ENCODE measurements at places on chromosomes 6 and 20.

DNA sequence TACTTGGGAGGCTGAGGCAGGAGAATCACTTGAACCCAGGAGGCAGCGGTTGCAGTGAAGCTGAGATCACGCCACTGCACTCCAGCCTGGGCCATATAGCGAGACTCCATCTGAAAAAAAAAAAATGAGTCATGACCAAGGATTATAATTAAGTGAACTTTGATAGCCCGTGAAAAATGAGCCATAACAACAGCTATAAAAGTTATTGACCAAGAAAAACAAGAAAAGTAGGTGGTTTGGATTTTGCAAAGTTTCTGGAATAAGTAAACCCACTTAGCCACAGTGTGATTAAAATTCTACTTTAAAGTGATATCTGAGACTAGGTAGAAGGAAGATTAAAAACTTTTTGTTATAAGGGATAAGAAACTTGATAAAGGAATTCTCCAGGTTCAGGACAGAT lies 25.9 kb upstream of the BCLAF1 start:
- DNase-seq: no peak

GRCh38 chr6:3744901-3745470 lies 6.5 kb downstream of the PXDC1 start:
- no peak for DNase-seq

- DNase-seq: no peak
These were observed 9.3 kb upstream of the ARID1B start for GRCh38 chr6:156767603-156768467.

DNA sequence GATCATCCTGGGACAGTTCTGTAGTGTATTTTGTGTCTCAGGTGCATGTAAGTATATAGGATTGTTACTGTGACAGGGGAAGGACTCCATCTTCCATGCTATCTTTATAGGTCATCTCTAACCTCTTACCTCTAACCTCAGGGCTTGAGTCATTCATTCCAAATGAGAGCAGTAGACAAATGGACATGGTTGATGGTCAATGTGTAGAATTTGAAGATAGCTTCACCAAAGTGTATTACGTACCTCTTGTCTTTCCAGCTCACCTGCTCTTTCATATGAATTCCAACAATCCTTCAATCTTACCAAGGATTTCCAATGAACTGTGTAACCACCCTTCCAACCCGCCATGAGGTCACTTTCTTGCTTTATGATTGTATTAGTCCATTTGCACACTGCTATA lies 8.7 kb upstream of the ADGRG6 start:
- no peak for DNase-seq

DNA sequence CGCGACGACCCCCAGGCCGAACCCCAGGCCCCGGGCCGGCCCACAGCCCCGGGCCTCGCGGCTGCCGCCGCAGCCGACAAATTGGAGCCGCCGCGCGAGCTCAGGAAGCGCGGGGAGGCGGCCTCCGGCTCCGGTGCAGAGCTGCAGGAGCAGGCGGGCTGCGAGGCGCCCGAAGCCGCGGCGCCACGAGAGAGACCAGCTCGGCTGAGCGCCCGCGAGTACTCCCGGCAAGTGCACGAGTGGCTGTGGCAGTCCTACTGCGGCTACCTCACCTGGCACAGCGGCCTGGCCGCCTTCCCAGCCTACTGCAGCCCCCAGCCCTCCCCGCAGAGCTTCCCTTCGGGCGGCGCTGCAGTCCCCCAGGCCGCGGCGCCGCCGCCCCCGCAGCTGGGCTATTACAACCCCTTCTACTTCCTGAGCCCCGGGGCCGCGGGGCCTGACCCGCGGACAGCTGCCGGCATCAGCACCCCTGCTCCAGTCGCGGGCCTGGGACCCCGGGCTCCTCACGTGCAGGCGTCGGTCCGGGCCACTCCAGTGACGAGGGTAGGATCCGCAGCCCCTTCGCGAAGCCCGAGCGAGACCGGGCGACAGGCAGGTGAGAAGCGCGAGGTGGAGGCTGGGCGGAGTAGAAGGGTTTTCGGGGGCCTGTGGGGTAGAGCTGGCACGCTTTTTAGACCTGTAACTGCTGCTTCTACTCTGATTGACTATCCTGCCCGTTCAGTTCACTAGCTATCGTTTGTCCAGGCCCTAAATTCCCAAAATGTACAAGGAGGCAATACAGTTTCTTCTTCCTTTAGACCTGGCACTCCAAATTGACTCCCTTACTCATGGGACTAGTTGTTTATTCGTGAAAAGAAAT lies 654 bp downstream of the FAM8A1 start:
- no peak for DNase-seq

DNA sequence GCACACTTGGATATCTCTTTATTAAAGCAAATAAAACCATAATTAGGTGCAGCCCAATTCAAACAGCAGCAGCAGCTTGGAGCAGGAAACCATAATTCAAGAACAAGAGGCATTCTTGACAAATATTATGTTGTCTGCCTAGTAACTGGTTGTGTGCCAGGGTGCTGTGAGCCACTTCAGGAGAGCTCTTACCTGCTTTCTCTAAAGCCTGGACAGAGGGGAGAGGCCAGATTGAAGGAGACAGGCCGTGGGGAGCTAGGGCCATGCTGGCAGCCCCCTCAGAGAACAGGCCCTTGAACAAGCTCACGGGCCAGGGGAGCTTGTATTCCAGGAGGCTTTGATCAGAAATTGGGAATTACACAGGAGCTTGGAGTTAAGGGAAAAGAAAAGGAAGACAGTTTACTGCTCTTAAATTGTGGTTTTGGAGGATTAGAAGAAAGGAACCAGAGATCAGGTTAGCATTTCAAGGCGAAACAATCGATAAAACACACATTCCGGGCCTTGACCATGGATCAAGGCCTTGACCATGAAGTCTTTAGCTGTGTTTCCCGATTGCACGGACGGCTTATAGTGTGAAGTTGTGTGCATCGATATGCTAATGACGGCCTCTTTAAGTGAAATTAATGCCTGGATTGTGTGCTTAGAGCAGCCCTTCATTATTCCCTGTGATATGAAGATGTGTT lies 69.8 kb upstream of the NKX2-2 start:
- no peak for DNase-seq

- DNase-seq: no peak
These were observed 23.0 kb upstream of the BMP5 start for GRCh38 chr6:55898342-55898741.

- DNase-seq: no peak
These were observed 144.2 kb downstream of the BTBD9 start for GRCh38 chr6:38495518-38495917.

DNA sequence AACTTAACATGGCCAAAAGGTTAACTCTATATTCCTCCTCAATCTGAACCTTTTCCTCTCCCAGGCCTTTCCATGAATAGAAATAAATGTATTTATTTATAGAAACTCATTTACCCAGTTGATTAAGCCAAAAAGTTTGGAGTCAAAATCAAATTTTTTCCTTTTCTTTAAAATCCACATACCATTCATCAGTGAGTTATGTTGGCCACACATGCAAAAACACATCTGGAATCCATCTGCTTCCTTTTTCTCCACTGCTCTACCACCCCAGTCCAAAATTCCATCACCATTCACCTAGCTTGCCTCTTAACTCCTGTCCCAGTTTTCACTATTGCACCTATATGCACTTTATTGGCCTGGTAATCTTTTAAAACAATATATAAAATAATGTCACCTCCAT lies 62.4 kb upstream of the TMEM200A start:
- DNase-seq: no peak

DNA sequence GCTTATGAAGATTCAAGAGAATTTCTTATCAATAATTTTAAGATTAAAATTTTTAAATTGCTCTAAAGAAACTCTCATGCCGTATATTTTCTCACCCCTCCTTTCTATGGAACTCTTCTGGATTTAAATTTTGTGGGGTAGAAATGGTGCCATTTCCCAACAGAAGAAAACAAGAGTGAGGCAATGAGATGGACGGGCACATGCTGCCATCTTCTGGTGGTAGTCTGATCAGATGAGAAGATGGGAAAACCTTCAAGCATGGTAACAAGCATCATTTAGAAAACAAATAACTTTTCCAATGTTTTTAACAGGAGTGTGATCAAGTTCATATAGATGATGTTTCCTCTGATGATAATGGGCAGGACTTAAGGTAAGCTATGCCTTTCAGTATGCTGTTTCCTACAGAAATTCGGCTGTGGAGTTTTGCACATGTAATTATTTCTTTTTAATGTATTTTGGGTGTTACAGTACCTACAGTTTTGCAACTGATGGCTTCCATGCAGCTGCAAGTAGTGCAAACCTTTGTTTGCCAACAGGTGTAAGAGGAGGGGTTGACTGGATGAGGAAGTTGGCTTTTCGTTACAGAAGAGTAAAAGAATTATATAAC lies 271.4 kb downstream of the EYA4 start:
- DNase-seq: peak; percentile 45

- no peak for DNase-seq
These were observed 11.1 kb downstream of the GGT7 start for GRCh38 chr20:34861386-34862084.

DNA sequence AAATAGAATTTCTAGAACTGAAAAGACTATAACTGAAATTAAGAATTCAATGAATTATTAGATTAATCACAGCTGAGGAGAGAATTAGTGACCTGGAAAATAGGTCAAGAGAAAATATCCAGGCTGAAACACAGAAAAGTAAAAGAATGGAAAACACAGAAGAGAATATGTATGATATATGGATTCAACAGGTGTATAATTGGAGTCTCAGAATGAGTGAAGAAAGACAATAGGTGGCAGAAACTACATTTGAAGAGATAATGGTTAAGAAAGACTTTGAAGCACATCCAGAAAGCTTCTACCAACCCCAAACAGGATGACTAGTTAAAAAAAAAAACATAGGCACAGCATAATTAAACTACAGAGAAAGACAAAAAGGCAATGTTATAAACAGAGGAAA lies 196.2 kb upstream of the ASCC3 start:
- DNase-seq: no peak

DNA sequence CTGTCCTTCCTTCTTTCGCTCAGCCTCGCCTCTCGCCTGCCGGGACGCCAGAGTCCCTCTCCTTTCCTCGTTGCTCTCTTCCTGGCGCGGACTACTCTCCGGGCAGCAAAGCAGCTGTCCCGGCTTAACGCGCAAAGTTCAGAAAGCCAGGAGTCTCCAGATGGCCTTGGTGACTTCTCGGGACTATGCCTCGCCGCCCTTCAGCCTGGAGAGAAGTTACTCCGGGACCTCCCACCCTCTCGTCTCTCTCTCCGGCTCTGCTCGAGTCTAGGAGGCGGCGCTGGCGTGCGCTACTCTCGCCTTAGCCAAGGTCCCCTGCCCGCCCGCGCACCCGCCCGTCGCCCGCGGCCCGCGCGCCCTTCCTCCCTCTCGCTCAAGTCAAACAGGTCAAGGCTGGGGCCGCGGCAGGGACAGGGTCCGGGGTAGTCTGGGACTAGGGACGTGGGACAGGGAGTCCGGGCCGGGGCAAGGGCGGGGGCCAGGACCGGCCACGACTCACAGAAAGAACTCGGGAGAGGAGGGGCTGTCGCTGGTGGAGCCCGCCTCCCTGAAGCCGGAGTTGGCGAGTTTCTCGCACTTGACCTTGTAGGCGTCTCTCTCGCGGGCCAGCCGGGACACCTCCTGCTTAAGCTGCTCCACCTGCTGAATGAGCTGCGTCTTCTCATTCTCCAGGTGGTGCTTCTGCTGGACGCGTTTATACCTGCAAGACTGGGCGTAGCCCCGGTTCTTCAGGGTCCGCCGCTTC lies 1.5 kb downstream of the MAFB start:
- no peak for DNase-seq

GRCh38 chr6:121434037-121434770 lies 1.2 kb upstream of the GJA1 start:
- no peak for DNase-seq

GRCh38 chr6:157825243-157825904 lies 2.3 kb downstream of the SNX9 start:
- DNase-seq: no peak

GRCh38 chr6:52361945-52362442 lies at the start of gene PAQR8:
Gene PAQR8 (plus strand): TSS chr6:52362151. CDS start chr6:52403214, 41,063 bp downstream.
- no peak for DNase-seq

DNA sequence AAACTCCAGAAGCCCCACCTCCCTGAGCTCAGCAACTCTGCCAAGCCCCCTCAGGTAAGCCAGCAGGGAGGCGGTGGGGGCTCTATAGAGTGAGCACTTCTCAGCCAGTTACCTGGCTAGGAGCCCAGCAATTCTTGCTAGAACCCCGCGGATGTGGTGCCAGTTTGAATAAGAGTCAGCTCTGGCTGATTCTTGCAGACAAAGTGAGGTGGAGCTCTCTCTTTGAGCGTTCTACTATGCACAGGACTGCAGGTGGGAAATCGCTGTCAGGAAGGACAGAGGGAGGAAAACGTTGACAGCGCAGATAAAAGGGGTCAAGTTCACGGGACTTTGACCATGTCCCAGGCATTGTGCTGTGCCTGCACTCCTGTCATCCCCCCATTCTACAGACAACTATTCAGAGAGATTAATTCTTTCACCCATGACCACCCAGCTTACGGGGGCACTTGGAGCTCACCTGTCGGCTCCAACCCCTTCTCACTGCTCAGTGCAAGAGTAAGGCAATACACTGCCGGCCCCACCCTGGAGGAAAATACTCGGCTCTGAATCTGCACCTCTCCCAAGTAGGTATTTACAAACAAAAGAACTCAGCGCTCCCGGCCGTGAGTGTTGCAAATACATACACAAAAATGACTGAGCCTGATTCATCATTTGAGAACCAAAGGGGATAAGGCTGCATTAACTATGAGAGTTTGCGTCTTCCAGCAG lies 92.9 kb downstream of the ANKRD60 start:
- DNase-seq: no peak

- DNase-seq: no peak
These were observed 590 bp downstream of the HIVEP2 start for GRCh38 chr6:142944124-142945048.

- DNase-seq: no peak
These were observed 1.1 kb upstream of the TAF8 start for GRCh38 chr6:42049116-42049809.

DNA sequence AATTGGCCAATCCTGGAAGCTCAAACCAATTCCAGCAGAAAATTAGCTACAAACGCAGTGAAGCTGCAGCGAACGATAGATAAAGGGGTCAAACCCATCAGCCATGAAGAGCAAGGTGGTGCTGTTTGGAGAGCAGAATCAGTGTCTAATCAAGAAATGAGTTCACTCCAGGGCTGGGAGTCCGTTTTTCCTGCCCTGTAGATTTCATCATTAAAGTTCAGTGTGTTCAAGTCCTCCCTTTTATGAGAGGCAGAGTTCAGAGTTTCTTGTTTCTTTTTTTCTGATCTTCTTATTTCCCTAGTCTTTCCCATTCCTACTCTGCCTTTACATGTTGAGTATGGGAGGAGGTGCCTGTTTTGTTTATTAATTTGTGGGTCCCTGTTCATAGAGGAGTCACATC lies 30.4 kb downstream of the SLC17A1 start:
- DNase-seq: no peak

GRCh38 chr20:36098364-36098763 lies 56.2 kb upstream of the EPB41L1 start:
- DNase-seq: no peak
